Cardiac atrium fibroblast (primary cell): ENCODE measurements at places on chromosomes 3 and 15. TPM values are rescaled to one million over a fixed set of nuclear protein-coding genes. Genes with fewer than 3 reads are reported as not detected.

The TMA7 gene
- 270 and 350 TPM in 2 replicates for total RNA-seq

The SEMA5B gene
- total RNA-seq: not detected in 2 replicates

The ZBTB20 gene
- total RNA-seq: 5.4 and 9.7 TPM in 2 replicates

The PTH1R gene
- total RNA-seq: 7.5 and 13.5 TPM in 2 replicates

The GOLGA6L7 gene
- total RNA-seq: not detected in 2 replicates

The AMIGO3 gene
- 4.9 TPM in 1 of 2 replicates, not detected in the other for total RNA-seq

The CLPX gene
- total RNA-seq: 20.2 and 34.7 TPM in 2 replicates

The NAALADL2 gene
- total RNA-seq: 3.8 and 4.2 TPM in 2 replicates

The TUSC7 gene
- not detected in 2 replicates for total RNA-seq

The PLA2G4E gene
- total RNA-seq: not detected in 2 replicates

The OR5K2 gene
- not detected in 2 replicates for total RNA-seq

The PYGO1 gene
- total RNA-seq: 3.8 and 9.2 TPM in 2 replicates

The SLC6A1 gene
- total RNA-seq: not detected in 2 replicates

The STRA6 gene
- total RNA-seq: 0.16 TPM in 1 of 2 replicates, not detected in the other

The ZBED2 gene
- total RNA-seq: not detected in 2 replicates

The ZNF710 gene
- total RNA-seq: 8.3 and 8.7 TPM in 2 replicates

The GOLGA6L9 gene
- total RNA-seq: 0.16 and 1.3 TPM in 2 replicates

The PLAAT1 gene
- total RNA-seq: not detected in 2 replicates

The OSBPL10 gene
- total RNA-seq: 12.2 and 15.7 TPM in 2 replicates

The IQCH gene
- 0.36 and 2.3 TPM in 2 replicates for total RNA-seq

The SELENOT gene
- total RNA-seq: 120 and 156 TPM in 2 replicates

The SLC24A5 gene
- not detected in 2 replicates for total RNA-seq

The MTFMT gene
- total RNA-seq: 19.0 and 20.9 TPM in 2 replicates
